Suppressor macrophage (primary cell): ENCODE measurements at places on chromosomes 6 and 20.
A peak's percentile ranks its signal among the peaks of the same experiment; 100 is the strongest.

DNA sequence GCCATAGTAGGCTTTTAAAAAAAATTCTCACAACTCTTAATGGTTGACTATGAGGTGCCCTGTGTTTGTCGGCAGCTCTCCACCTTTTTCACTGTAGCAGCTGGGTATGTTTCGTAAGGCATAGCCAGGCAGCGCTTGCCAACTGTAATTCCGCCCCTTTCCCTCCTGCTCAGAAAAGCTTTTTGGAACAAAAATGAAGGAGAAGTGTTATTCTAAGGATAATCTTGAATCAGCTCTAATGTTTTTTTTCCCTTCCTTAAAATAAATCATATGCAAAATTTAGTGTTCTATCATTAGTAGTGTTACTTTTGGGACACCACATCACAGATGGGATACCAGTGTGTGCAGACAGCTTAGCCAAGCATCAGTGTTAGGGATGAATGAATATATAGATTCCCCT lies 21.2 kb downstream of the RIOK1 start:
- no peak for DNase-seq

- no peak for DNase-seq
Observed at GRCh38 chr20:52332649-52333250, 141.2 kb upstream of the ZFP64 start.

DNA sequence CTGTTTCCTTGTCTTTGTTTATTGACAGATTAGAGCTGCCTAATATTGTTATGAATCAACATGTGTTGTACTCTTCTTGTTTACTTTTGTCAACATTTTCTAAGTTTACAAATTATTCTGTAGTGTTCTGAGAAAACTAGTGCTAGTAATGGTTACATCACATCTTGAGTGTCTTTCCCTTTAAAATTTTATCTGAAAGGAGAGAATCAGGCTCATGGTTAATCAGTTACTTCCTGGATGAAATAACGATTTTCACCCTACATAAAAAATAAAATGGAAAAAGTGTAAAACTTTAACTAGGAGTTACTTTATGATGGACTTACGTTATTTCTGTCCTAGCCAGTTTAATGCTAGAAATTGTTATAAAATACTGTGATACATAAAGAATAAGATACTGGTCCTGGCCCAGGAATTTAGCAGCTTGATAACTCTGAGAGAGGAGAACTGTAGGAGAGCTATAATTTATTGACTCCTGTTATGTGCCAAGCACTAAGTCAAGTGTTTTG lies 26.4 kb upstream of the BMP5 start:
- no peak for DNase-seq

DNA sequence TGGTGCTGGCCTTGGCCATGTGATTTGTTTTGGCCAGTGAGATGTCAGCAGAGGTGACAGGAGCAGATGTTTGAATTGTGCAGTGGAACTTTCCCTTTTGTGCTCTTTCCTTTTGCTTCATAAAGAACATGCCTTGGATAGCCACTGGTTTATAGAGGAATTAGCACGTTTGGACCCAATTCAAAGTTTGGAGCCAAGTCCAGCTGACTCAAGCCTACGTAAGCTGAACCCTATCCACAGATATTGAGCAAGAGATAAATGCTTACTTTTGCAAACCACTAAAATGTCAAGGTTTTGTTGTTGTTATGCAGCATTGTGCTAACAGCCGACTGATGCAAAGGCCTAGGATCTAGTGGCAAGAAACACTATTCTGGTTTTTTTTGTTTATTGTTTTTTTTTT lies 230.9 kb upstream of the CITED2 start:
- no peak for DNase-seq

GRCh38 chr6:401994-402640 lies 10.6 kb downstream of the IRF4 start:
- no peak for DNase-seq

DNA sequence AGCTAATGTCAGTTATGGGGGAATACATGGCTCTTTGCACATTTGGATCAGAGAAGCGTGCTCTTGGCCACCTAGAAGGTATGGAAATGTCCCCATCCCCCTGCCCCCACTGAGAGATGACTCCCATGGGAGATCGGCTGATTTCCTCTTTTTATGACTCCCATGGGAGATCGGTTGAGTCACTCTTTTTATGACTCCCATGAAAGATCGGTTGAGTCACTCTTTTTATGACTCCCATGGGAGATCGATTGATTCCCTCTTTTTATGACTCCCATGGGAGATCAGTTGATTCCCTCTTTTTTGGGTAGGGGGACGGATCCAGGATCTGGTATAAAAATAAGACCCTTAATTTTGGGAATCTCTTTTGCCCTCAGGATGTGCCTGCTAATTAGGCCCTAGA lies 10.3 kb upstream of the TAAR9 start:
- DNase-seq: no peak

DNA sequence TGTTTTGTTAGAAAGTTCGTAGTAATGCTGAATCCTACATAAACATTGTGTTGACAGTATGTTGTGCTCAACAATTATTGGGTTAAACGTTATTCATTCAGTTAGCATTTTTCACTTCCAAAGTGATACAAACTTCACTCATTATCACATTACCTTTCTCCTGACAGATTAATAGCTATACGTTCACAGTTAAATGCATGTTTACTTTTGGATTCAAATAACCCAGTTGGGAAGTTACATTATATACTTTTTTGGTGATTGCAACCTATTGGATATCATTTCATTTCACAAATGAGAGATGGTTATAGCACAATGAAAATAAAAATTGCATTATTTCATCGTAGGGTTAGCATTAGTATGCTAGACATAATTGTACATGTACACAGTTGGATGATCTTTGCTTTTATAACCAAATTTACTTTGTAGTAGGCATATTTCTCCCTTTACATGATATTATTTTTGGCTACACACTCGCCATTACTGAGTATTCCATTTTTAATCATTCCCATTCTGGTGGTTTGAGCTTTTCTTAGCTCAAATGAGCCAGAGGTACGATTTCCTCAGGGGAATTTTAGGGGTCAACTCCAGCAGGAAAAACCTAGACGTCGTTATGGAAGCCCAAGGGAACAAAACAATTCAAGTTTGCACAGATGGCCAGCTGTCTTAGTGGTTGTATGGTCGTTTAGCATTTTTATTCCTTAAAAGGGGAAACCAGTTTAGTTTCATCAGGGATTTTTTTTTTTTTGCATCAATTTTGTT lies 2.1 kb upstream of the HIVEP1 start:
- peak; percentile 9 for DNase-seq

- DNase-seq: peak; percentile 68
Observed at GRCh38 chr6:44627091-44627882, 239.8 kb downstream of the CDC5L start.
